ENCODE measurements at places on chromosomes 5 and 9. TPM values are rescaled to one million over a fixed set of nuclear protein-coding genes. Genes with fewer than 3 reads are reported as not detected.

DNA sequence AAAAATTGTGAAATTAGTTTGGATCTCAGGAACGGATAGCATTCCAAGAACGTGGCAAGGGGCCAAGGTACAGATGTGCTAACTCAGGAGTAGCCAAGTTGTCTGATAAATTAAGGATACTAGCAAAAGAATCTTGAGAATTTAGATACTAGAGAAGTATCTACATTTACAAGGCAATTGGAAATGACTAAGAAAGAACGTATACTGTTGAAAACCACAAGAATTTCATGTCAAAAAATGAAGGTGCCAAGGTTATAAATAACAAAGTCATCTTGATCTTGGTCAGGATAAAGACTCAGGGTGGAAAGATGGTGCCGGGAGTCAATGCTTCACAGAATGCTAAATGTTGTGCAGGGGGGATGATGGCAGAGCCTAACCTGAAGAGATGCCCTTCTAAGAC lies 19.2 kb downstream of the CAPSL start:
- no peak for ATAC-seq

DNA sequence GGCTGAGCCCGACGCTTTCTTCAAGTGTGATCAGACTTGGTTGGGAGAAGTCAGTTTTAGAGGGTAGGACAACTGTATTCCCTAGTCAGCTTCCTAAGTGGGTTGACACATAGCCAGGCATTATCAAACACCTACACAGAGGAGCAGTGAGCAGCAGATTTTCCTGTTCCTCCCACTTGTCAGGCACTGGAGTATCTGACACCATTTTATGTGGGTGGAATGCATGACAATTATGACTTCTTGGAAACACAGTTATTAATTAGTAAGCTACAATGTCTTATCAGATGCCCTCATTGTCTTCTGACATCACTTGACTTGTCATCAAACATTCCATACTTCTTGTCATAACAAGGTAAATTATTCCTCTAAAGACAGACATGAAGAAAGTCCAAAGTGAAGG lies 124.9 kb downstream of the IRX2 start:
- no peak for ATAC-seq

Gene CNTFR
- total RNA-seq: 2.3 TPM

Gene PCDH1
- total RNA-seq: 23.4 TPM

GRCh38 chr5:34930462-34930844 lies 1.1 kb downstream of the DNAJC21 start:
- no peak for ATAC-seq
